Endodermal cell (in vitro differentiated cells): ENCODE measurements at places on chromosomes 4 and X. TPM values are rescaled to one million over a fixed set of nuclear protein-coding genes. Genes with fewer than 3 reads are reported as not detected.

CLDN2 gene
- not detected in 3 replicates for total RNA-seq

MAGEA8 gene
- total RNA-seq, result 0.20 TPM in 1 of 2 replicates, not detected in the other

GAGE1 gene
- not detected in 3 replicates for total RNA-seq

SPATA4 gene
- total RNA-seq, result 0.45 TPM in 1 of 3 replicates, not detected in the others

VCX2 gene
- total RNA-seq, result not detected in 3 replicates

MAB21L2 gene
- total RNA-seq, result 0.21 TPM in 1 of 3 replicates, not detected in the others

PDZD4 gene
- 68.3 and 84.4 TPM in 2 replicates for total RNA-seq

ATP2B3 gene
- not detected in 3 replicates for total RNA-seq

GRCh38 chr4:7044137-7044930 lies 1.2 kb downstream of the TADA2B start:
- peak; percentile 46 for DNase-seq

DNA sequence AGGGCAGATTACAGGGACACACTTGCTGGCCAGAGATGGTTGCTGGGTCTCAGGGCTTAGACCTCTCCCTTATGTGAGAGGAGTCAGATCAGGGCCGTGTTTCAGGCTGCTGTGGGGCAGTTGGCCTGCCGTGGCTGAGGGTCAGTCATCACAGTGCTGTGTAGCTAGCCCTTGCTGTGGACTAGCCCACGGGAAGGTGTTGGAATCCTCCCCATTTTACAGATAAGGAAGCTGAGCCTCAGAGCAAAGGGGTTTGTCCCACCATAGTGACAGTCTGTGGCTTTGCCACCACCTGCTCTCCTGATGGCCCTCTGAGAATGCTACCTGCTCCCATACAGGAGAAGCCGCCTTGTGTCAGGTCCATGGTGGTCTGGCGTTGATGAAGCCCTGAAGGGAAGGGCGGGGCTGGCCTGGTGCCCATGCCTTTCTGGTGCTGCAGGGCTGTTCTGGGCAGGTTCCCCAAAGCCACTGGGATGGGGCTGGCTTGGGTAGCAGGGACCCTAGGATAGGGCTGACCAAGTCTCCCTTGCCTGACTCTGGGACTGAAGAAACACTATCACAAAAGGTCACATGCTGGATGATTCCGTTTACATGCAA lies 2.4 kb upstream of the FAM53A start:
- peak; percentile 47 for DNase-seq

DNA sequence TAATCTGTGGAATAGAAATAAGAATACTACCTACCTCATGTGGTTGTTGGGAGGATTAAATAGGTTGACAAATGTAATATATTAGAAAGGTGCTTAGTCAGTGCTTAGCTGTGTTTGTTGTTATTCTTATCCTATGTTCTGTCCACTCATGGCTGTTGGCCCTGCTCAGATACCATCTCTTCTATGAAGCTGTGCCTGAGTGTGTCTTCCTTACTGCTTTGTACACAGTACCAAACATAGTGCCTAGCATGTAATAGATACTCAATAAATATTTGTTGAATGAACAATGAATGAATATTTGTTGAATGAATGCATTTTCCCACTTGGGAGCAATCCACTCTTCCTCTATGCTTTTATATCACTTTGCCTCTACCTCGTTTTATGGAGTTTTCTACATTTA lies 57.2 kb downstream of the NHS start:
- no peak for DNase-seq

- no peak for DNase-seq
Measured at GRCh38 chr4:31085689-31086088, 365.5 kb downstream of the PCDH7 start.

GRCh38 chr4:116499-116898 lies 7.8 kb upstream of the ZNF718 start:
- no peak for DNase-seq

- no peak for DNase-seq
Measured at GRCh38 chr4:90215286-90215685, 88.1 kb downstream of the CCSER1 start.

DNA sequence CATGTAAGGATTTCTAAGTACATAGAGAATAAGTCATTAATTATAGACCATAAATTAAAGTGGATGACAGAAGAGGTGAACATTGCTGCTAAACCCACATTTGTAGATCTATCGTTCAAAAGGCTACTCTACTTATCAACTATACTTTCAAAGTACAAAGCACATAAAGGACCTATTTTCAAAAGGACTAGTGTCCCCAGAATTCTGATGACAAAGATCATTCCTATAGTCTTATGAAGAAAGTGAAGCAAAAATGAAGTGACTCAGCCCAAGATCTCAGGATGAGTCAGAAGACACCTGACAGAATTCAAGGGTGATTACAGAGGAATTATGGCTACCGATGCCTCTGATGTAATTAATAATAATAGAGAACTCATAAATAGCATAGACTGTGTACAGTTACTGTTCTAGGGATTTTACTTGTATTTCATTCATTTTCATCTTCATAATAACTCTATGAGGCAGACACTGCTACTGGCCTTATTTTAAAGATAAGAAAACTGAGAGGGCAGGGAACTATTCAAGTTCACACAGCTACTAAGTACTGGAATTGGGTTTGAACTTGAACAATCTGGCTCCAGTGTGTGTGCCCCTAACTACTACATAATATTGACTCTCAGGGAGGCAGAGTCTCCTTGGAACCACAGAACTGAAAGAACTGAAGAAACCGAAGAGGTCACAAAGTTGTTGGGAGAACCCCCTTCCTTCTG lies 17.1 kb downstream of the USP46 start:
- DNase-seq, result no peak

DNA sequence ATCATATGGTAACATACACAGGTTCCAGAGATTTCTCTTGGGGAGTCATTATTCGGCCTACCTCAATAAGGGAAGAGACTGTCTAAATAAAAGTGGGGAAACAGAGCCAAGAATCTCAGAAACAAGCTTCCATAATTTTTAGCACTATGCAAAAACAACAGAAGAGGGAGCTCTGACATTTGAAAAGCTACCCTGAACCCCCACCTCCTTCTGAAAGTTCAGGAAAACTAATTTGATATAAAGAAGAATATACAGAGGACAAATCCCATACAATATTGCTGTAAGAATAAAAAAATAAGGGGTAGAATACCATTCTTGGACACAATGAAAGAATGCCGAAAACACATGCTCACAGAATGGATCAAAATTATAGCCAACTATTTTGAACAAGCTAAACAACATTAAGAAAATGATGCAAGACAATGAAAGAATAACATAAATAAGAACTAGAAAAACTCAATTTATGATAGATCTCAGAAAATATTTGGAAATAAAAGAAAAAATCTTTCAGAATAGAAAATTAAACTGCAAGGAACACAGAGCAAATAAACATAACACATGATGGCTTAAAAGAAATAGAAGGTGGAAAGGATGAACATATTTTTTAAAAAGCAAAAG lies 14.4 kb upstream of the ZNF41 start:
- no peak for DNase-seq

DNA sequence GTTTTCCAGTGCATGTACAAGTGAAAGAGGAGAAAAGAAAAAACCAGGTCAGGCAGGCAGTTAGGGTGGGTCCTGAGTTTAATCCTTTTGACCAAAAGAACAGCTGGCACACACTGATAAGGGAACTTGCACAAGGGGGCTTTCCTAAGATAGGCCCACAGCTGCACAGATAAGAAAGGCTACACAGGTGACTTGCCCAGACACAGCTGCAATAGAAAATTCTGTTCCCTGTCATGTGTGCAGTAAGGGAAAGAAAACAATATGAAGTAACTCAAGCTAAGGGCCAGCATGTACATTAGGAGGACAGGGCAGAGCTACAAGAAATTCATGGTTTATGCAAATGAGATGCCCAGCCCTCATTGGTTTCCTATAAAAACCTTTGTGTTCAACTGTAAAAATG lies 32.9 kb downstream of the LUZP4 start:
- no peak for DNase-seq

GRCh38 chr4:96486563-96486962 lies 646.7 kb downstream of the PDHA2 start:
- DNase-seq, result no peak

GRCh38 chr4:173507471-173508385 lies 22.3 kb downstream of the HAND2 start:
- DNase-seq, result peak; percentile 77

GRCh38 chrX:110056419-110056818 lies 53.5 kb downstream of the TMEM164 start:
- DNase-seq, result no peak

DNA sequence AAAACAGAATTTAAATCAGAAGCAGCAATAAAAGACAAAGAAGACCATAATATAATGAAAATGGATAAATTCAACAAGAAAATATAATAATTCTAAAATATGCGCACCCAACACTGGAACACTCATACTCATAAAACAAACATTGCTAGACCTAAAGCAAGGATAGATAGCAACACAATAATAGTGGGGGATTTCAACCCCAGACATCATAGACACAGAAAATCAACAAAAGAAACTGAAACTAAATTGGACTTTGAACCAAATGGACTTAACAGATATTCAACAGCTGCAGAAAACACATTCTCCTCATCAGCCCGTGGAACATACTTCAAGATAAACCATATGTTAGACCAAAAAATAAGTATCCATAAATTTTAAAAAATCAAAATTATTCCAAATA lies 1552.6 kb downstream of the C4orf33 start:
- DNase-seq, result no peak

GRCh38 chr4:60450054-60450453 lies 750.1 kb upstream of the ADGRL3 start:
- peak; percentile 50 for DNase-seq

DNA sequence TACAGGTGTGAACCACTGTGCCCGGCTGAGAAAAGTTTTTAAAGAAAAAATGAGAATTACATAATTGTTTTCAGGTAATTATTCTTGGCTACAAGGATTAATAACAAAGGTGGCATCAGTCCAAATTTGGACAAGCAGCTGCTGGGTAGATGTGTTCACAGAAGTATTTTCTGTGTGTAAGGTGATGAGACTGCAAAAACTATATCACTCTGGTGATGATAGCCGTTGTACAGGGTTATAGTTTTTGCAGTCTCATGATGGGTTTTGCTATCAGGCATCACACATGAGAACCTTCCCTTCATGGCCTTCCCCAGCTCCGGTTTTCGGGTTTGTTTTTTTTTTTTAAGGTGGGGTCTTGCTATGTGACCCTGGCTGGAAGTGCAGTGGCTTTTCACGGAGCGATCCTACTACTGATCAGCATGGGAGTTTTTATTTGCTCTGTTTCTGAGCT lies 5.1 kb upstream of the SLC10A3 start:
- no peak for DNase-seq

DNA sequence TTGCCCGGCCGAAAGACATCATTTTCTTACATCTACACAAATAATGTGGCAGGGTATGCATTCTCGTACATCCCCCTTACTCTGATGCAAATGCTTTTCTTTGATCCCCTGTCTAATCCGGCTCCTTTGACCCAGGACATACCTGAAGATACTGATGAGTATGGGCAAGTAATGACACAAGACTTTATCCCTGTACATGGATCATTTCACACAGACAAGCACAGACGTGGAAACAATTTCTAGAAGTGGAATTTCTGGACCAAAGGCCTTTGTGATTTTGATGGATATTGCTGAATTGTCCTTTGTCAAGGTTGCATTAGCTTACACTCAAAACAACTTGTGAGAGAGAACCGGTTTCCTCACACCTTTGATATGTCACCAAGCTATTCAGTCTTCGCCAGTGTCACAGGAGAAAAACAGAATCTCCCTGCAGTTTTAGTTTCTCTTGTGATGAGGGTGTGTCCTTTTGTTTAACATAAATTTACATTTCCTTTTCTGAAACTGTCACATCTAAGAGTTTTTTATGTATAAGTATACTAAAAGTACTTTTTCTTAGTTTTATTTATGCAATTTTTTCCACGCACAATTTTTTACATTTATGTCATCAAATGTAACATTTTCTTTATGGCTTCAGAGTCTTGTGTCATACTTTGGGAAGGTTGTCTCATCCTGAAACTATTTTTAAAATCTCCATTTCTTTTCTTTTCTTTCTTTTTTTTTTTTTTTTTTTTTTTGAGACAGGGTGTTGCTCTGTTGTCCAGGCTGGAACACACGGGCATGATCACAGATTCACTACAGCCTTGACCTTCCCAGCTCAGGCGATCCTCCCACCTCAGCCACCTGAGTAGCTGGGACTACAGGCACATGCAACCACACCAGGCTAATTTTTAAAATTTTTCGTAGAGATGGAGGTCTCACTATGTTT lies 25.2 kb downstream of the RWDD4 start:
- no peak for DNase-seq

- peak; percentile 88 for DNase-seq
Measured at GRCh38 chrX:119482481-119483480, 14.5 kb downstream of the SLC25A5 start.

DNA sequence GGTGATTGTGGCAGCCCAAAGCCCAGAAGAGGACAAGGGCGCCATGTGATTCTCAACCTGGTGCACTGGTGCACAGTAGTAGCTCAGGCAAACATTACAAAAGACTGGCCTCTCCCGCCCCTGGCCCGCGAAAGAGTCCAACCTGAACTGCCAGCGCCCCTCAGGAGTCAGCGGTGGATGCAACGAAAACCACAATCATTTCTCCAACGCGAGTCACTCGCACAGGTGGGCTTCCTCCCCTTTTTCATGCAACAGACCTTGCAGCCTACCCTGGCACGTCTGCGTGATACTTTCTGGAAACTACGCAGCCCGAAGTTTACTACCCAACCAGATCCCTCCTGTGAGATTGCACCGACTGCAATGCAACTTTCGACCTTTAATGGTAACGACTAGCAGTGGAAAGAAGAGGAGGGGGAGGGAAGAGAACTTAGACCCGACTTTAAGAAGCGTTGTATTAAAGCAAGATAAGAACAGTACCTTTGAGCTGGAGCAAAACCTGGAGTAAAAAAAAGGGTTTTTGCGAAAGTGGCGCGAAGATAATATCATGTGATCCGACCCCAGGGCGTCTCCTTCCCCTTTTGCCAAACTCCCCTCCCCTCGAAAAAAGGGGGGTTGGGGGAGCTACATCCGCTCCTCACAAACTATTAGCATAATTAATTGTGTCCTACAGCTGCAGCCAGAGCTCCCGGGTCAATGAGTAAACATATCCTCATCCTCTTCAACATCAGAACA lies 63.3 kb upstream of the CCDC160 start:
- peak; percentile 76 for DNase-seq

DNA sequence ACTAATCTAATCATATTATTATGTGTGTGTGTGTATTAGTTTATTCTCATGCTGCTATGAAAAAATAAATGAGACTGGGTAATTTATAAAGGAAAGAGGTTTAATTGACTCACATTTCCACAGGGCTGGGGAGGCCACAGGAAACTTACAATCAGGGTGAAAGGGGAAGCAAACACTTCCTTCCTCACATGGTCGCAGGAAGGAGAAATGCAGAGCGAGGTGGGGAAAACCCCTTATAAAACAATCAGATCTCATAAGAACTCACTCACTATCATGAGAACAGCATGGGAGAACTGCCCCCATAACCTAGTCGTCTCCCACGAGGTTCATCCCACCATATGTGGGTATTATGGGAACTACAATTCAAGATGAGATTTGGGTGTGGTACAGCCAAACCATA lies 190.9 kb upstream of the TAPT1 start:
- no peak for DNase-seq

DNA sequence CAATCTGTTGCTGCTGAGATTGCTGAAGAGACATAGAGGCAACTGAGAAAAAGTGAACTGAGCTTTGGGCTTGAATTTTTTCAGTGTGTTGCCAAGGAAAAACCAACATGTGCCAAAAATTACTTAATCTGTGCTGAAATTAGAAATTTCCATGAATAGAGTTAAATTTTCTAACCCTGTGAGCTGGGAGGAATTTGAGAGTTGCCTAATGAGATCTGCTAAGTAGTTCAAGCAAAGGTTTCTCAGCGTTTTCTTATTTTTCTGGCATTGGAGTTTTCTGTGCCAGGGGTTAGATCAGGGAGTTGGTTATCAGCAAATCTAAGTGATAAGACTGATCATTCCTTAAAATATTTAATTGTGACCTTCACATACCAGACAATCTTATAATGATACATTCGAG lies 457.5 kb upstream of the GNPDA2 start:
- no peak for DNase-seq
